HFFc6 (cell line): ENCODE measurements at places on chromosomes 16 and 17.

- peak; percentile 13 for DNase-seq
Observed at GRCh38 chr16:85179344-85180046, 67.2 kb upstream of the CIBAR2 start.

GRCh38 chr17:5181509-5182305, 10.0 kb downstream of the ZNF594 start:
- no peak for DNase-seq

- no peak for DNase-seq
Observed at GRCh38 chr17:61481421-61481820, 29.2 kb downstream of the TBX4 start.

GRCh38 chr17:65576939-65577338, 15.5 kb upstream of the AXIN2 start:
- DNase-seq, result no peak

- DNase-seq, result no peak
Observed at GRCh38 chr16:23339787-23340186, 37.7 kb downstream of the SCNN1B start.

DNA sequence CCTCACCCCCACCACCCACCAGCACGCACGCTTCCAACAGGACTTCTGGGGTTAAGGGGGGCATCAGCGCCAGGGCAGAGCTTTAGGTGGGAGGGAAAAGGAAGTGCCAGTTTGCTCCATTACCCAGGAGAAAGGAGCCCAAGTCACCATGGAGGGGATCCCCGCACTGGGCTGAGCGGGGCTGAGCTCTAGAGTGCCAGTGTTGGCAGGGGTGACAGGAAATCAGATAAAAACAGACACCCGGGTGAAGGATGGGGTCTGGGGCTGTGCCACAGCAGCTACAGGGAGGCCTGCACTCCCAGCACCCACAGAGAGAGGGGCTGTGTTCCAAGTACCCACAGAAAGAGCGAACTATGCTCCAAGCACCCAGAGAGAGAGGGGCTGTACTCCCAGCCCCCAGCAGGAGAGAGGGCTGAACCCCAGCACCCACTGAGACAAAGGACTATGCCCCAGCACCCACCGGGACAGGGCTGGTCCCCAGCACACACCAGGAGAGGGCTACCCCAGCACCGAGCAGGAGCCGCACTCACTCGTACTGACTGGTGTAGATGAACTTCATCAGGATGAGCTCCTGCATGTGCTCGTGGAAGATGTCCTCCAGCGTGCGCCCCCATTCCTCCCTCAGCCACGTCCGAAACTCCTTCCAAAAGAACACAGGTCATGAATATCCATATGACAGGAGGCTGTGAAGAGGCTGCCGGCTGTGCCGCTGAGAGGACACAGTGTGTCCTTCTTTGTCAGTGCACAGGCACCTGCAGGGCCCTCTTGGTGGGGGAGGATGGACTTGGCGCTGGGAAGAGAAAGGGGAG, 18.6 kb upstream of the C16orf95 start:
- DNase-seq, result no peak

DNA sequence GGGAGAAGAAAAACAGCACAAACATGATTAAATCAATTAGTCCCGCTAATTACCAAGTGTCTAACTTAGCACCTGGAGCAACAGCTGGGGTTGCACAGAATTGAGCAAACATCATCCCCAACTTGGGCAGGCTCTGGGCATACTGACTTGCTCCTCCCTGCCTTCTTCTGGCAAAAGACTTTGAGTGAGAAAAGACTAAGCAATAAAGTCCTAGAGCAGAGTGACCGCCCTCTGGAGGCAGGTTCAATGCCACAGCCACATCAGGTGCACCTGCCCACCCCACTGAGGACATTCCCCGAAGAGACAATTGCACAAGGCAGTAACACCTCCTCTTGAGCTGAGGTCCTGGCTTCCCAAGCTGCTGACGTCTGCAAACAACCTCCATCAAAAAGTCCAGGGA, 358.3 kb downstream of the SOX9 start:
- no peak for DNase-seq
